ENCODE measurements at places on chromosomes 1 and 21.

- no peak for DNase-seq
Measured at GRCh38 chr1:13809461-13810159, 109.6 kb downstream of the PRDM2 start.

GRCh38 chr21:33543505-33544129 is 779 bp downstream of the SON start:
- no peak for DNase-seq

GRCh38 chr21:44965251-44966022 is 25.6 kb downstream of the SLX9 start:
- no peak for DNase-seq

DNA sequence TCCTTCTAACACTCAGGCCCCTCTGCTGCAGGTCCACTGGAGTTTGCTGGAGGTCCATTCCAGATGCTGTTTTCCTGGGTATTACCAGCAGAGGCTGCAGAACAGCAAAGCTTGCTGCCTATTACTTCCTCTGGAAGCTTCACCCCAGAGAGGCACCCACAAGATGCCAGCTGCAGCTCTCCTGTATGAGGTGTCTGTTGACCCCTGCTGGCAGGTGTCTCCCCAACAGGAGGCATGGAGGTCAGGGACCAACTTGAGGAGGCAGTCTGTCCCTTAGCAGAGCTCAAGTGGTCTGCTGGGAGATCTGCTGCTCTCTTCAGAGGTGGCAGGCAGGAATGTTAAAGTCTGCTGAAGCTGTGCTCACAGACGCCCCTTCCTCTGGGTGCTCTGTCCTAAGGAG is 204.8 kb downstream of the FCRL5 start:
- DNase-seq, result no peak

DNA sequence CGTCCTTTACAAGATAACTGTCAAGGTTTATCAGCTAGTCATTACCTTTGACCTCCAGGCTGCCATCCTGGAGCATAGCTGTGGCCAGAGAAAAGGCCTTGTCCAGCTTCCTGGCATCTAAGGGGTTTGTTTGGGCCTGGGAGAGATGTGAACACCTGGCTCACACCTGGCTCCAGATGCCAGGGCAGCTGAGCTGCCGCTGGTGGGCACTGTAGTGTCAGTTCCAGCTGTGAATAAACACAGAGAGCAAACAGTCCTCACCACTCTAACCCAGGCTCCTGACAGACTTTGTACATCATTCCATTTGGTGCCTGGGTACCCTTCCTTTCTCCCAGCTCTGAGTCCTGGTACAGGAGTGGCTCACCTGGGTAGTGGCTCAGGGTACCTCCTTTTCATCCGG is 14.3 kb upstream of the KCNA10 start:
- DNase-seq, result no peak

- DNase-seq, result no peak
Measured at GRCh38 chr1:60657926-60658325, 424.4 kb upstream of the NFIA start.

DNA sequence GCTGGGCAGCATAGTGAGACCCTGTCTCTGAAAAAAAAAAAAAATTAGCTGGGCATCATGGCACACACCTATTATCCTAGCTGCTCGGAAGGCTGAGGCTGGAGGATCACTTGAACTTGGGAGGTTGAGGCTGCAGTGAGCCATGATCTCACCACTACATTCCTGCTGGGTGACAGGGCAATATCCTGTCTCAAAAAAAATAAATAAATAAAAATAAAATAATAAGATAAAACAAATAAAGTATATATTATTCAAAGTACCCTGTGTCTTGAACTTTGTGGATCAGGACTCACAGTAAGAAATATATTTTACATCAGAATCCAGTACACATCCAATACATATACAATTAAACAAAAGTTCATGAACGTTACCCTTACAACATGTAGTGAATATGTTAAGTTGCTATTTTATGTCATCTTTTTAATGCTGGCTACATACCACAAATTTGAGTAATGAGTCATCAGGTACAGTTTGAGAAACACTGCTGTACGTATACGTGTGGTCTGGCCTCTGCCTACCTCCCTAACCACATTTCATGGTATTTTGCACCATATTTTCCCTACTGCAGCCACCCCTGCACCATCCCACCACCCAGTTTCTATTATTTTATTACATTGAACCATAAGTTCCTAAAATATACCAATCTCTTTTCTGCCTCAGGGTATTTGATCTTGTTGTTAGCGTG is 4.4 kb downstream of the NME7 start:
- no peak for DNase-seq

DNA sequence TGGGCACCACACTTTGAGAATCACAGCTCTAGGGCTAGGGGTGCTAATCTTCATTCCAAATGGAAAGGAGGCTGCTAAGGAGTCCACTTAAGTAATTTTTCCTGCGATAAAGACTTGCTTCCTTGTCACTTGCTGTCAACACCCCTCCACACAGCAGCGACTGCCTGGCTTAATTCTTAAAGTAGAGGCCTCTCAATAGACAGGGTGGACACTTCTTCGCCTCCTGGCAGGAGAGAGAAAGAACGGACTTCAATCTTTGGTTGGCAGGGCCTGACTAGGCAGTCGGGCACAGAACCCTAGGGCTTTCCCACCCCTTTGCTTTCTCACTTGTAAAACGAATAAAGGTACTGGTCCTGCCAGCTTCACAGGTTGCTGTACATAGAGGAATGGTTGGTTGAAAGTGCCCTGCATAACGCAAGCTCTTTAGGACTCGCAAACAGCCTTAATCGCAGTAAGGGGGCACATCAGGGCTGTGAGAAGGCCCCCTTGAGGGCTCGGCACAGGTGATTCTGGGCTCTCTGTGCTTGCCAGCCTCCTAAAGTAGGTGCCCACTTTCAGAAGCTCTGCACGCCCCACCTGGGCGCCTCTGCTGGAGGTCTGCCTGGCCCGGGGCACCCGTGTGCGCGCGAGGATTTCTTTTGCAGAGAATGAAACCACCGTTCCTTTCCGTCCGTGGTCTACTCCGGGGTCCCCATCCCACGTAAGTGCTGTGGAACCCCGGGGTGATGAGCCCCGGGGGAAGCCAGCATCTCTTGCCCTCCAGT is 47.6 kb upstream of the CD34 start:
- DNase-seq, result no peak

DNA sequence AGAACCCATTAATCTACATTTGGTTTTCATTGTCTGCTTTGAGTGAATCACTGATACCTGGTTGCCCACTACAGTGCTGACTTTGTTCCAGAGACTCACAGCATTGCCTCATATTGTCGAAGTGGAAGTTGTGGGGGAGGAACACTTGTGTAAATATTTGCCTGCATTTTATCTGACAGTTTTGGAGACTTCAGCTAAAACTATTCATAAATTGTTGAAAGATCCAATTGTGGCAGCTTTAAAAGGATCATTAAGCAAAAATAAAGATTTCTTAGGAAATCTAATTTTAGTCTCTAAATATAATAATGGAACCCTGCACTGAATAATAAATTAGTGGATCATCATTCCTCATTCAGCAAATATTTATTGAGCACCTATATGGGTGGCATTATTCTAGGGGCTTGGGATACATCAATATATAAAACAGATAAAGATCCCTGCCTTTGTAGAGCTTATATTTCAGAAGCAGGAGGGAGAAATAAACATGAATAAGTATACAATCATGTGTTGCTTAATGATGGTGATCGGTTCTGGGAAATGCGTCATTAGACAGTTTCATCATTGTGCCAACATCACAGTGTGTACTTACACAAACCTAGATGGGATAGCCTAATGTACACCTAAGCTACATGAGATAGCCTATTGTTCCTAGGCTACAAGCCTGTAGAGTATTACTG is 73.5 kb downstream of the OSBPL9 start:
- DNase-seq, result no peak
